Cardiac septum (tissue), 1 donor: ENCODE measurements at places on chromosomes 7 and 10.

- no peak for DNase-seq
Measured at GRCh38 chr7:69799048-69799697, 200.9 kb downstream of the AUTS2 start.

- DNase-seq = no peak
Measured at GRCh38 chr7:66185680-66186187, 19.4 kb upstream of the TPST1 start.

- no peak for DNase-seq
Measured at GRCh38 chr7:7148798-7149481, 33.4 kb upstream of the C1GALT1 start.

GRCh38 chr7:138837627-138838026 is 39.6 kb upstream of the ATP6V0A4 start:
- DNase-seq = no peak

DNA sequence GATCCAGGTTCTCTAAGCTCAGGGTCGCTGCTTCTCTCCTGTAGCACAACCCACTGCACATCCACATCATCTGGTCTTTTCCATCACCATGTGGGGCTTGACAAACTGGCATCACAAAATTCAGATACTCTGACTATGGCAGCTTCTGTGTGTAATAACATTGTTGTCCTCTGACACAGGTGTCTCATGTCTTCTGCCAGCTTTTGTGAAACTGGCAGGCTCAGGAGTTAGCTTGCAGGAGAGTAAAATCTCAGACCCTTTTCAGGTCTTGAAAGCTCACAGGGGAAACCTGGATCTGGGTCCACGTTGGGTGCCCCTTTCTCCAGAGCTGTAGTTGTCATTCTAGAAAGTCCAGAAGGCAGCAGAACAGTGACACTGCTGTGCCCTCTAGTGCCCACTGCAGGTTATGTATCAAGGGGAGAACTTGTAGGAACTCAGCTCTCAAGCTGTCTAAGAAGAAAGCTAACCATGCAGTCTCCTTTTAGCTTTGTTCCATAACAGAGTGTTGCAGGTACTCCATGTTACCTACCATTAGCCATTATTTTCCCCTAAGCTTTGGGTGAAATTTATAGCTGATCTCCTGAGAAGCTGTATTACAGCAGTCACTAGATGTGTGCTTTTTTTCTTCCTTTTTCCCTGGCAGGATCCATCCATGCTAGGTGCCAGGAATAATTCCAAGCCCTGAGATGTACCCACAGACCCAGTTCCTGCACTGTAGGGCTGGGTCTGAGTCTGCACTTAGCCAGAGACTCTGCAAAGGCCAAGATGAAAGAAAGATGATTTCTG is 102.7 kb downstream of the ZNF248 start:
- DNase-seq = peak; percentile 53

DNA sequence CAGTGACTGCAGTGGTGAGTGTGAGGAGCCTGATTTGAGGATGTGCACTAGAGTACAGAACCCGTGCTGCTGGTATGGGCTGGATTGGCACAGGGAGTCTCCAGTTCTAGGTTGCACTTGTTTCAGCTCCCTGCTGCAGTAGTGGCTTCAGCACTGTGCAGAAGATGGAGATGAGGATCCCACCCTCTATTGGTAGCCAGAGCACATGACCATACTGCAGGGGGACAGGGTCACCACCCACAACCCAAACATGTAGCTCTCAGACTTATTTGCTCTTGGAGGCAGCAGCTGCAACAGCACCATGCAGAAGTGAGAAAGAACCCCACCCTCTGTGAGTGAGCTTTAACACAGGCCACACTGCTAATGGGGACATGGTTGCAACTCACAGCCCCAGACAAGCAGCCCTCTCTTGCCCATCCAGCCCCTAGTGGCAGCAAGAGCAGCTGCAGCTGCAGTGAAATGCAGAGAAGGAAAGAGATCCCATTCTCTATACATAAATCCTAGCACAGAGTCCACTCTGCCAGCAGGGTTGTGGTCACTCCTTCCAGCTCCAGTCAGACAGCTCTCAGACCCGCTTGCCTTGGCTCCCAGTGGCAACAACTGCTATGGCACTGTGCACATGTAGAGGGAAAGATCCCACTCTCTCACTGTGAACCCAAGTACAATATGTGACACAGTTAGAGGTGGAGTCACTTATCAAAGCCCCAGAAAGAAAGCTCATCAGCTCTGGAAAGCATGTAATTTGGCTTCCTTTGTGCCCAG is 51.4 kb upstream of the SCIN start:
- DNase-seq = no peak

DNA sequence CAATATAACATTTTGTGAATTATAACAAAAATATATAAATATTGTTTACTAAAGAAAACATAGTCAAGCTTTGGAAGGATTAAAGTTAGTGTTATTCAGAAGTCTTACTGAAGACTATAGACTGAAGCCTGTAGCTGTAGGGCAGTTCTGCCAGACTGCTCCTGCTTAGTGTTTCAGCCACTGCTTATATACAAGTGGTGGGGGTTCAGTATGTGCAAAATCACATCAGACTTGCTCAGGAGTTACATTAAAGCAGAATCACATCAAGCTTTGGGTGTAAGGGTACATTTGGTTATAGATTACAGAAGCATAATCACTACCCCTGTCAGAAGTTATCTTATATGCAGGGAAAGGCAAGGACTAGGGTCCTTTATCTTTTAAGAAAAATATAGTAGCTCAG is 653.8 kb downstream of the ANKRD7 start:
- DNase-seq = no peak

DNA sequence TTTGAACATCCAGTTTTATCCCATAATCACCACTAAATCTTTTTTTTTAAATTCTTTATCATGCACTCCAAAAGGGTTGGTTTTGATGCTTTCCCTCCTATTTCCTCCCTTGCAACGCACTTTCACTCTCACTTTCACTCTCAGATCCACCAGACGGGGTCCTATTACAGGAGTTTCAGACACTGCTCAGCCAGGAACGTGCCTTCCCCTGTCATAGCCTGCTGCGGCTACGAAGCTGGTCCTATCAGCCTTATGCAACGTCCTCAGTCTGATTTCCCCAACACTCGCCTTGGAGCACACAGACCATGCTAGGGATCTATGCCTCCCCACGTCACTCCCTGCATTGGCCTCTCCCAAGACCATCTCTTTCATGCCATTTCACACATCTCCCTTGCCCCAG is 23.4 kb downstream of the ZPBP start:
- DNase-seq = no peak

DNA sequence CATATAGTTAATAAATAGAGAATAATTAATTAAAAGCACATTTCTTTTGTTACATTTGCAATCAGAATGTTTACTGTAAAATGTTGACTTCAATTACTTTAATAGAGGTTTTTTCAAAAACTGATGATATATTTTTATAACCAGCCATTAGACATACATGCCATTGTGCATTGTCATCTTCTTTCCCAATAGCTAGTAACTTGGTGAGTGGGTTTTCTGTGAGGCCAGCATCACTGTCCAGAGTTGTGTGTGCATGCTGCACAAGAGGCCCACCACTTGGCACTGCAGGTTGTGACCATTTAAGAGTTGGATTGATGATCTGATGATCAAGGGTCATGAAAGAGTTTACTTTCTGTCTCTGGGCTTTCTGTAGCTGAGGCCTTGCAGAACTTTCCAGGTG is 46.5 kb downstream of the TFEC start:
- DNase-seq = no peak

GRCh38 chr7:24405002-24405401 is 121.0 kb downstream of the NPY start:
- DNase-seq = no peak

GRCh38 chr7:36232971-36233550 is 80.0 kb downstream of the EEPD1 start:
- no peak for DNase-seq

- no peak for DNase-seq
Measured at GRCh38 chr10:20065814-20066213, 249.6 kb downstream of the PLXDC2 start.

GRCh38 chr7:122743211-122743610 is 40.5 kb upstream of the RNF148 start:
- no peak for DNase-seq

DNA sequence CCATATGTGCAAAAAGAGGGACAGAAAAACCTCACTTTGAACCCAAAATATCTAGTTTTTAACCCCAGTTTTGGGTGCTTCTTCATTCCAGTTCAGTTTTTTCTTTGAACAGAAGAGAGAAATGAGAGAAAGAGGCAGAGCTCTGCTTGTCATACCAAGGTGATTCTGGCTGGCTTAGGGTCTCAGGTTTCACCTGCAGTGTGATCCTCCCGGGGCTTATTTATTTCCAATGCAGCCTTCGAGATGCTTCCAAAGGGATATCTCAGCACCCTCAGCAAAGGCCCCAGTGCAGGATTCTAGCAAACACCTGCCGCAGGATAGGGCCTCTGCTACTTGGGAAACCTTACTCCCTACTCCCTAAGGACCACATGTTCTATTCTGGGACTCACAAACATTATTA is 131.3 kb downstream of the WDR11 start:
- peak; percentile 14 for DNase-seq

DNA sequence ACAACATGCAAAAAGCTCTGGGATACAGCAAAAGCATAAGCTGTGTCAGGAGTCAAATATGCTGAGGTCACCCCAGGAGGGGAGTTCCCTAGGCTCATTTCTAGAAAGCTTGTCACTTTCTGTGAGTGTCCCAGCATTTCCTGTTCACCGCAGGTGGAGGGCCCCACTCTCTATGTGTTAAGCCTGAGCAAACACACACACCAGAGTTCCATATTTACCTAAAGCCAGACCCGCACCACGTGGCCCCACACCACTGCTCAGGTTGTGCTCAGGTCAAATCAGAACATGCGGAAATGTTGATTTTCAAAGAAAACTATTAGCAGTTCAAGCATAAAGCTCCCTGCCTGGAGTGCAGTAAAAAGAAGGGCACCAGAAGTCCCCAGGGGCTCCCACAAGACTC is 259.6 kb upstream of the PPP2R2D start:
- DNase-seq = peak; percentile 53

DNA sequence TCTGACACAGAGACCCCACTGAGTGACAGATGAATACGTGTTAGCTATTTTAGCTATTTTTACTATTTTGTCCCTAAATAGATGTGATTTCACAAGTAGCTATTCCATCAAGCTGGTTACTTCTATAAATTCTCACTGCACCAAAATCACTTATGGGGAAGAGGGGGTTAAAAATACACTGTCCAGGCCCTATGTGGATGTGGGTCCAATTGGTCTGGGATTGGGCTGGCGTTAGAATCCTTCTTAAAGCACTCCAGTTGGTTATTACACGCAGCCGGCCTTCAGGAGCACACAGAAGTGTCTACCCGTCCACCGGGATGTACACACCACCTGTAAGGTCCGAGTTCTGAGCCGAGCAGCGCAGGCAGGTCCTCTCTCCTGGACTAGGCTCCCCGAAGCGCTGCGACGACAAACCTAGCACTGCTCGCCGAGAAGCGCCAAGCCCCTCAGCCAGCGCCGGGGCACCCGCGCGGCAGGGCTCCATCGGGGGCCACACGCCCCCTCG is 222.3 kb upstream of the MKLN1 start:
- DNase-seq = no peak

DNA sequence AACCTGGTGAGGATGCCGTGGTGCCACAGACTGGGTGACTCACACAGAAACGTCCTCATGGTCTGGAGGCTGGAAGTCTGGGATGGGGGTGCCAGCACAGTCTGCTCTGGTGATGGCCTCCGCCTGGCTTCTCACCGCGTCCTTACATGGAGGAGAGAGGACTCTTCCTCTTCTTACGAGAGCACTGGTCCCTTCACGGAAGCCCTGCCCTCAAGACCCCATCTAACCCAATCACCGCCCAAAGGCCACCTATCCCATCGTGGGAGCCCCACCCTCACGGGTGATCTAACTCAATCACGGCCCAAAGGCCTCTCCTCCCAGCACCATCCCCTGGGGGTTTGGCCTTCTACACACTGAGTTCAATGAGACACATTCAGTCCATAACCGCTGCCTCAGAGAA is 137.7 kb downstream of the PTPRN2 start:
- DNase-seq = peak; percentile 66

- DNase-seq = no peak
Measured at GRCh38 chr7:112262036-112262435, 55.5 kb downstream of the ZNF277 start.

DNA sequence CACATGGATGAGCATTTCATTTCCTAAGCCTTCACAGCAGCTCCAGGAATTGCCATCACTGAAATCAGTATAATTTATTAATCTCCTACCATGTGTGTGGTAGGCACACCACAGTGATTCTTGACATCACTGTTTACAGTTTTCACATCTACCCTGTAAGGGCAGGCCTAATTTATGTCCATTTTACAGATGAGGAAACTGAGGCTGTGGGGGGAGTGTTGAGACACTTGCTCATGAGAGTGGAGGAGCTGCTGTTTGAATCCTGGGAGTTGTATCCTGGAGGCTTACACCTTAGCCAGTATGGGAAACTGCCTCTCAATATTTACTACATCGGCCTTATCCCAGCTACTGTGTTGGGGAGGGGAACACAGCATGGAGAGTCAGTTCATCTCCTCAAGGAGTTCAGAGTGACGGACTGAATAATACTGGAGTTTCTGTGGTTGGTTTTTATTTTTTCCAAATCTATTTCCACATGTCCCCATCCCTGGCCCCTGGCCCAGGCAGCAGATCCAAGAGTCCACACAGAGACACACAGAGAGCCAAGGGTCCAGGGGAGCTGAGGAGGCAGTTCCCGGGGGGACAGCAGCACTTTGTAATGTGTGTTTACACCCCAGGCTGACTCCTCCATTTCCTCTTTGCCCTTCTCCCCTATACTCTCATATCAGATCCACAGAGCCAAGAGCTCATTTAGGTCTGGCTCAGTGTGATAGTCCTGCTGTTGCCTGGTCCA is 13.2 kb downstream of the UBTD1 start:
- DNase-seq = no peak

DNA sequence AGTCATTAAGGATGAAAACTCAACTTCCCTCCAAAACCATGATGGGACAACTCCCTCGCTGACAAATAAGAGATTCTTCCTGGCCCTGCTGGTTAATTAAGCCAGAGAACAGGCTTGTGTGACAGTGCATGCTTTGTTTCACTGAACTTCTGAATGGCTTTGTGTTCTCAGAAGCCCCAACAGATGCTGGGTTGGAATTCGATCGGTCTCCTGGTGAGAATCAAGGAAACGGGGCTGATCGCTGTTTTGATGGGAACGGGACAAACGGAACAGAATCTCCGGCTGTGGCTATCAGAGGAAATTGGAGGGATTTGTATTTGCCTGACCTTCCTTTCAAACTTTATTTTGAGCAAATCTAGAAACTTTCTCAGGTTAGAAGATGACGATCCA is 145.0 kb downstream of the RNF216 start:
- no peak for DNase-seq

GRCh38 chr10:81875467-81876252 is 666 bp downstream of the NRG3 start:
- no peak for DNase-seq

DNA sequence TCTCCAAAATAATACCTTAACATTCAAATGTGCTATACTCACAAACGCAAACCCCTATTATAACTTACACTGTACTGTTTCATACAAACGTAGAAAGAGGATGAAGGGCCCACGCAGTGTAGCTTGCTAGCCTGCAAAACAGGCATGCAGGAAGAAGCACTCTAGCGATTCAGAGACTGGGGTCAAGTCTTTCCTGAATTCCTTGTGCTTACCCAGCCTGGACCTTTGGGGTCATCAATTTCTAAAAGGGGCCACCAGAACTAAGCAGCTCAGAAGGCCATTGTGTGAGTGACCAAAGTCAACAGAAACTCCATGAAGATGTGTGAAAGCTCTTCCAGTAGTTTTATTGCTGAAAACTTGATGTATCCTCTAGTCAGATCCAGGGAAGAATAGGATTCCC is 111.9 kb downstream of the SVIL start:
- DNase-seq = no peak
